ENCODE measurements at places on chromosomes 4 and X. TPM values are rescaled to one million over a fixed set of nuclear protein-coding genes. Genes with fewer than 3 reads are reported as not detected.

DNA sequence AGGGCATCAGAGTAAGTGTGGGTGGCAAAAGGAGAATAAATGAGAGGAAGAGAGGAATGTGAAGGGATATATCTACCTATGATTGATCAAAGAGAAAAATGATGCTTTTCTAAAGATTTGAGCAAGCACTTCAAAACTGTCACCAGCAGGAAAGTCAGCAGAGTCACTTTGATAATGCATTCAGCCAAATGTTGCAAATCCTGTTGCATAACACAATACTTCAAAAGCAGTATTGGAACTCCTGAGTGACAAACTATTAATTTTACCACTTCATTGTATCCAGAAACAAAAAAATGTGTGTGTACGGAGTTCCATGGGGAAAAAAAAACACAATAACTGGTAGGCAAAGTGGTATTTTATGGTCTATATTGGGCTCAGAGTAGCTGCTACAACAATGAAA, 160.3 kb downstream of the EMCN start:
- no peak for DNase-seq

DNA sequence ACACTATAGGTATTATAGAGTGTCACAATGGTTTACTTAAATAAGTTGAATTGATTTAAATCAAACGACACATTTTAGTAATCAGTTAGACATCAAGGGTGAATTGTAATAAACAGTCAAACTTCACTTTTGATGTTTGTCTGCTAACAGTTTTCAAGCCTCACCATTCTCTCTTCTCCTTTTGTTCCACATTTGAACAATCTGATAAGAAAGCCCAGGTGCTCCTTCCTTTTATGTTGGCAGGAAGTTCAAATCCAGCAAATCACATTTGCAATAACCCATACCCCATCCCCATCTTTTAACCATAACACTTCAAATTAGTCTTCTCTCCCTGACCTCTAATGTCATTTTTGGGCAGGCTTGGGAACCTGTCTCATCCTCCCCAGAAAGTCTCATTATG, 63.4 kb upstream of the GC start:
- no peak for DNase-seq

DNA sequence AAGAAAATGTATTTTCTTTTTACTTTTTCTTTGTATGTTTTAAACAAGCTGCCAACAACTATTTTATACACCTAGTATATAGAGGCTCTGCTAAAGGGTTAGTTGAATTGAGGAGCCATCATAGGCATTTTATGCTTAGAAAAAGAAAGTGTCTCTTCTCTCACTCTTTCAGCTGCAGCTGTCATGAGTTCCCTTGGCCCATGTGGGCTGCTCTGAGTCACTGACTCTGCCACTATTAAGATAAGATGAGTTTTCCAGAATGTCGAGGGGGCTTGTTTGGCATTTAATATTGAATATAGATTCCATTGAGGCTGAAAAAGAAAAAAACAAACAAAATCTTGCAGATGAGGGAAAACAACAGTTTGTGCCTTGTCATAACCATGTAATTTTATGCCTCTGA, 126.0 kb upstream of the PAQR3 start:
- DNase-seq, result no peak

DNA sequence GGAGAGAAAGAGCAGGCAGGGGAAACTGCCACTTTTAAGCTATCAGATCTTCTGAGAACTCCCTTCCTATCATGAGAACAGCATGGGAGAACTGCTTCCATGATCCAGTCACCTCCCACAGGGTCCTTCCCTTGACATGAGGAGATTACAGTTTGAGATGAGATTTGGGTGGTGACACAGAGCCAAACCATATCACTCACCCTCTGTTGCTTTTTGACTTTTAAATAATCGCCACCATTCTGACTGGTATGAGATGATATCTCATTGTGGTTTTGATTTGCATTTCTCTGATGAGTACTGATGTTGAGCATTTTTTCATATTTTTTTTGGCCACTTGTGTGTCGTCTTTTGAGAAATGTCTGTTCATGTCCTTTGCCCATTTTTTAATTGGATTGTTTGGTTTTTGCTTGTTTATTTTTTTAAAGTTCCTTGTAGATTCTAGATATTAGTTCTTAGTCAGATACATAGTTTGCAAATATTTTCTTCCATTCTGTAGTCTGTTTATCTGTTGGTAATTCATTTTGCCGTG, 6.5 kb upstream of the PAQR3 start:
- DNase-seq, result no peak

The RAB39B gene
- total RNA-seq, result 1.7 TPM

Measured in cardiac muscle cell (in vitro differentiated cells and primary cell).